Aorta (tissue), 5 donors: ENCODE measurements at places on chromosomes 2 and 18.

DNA sequence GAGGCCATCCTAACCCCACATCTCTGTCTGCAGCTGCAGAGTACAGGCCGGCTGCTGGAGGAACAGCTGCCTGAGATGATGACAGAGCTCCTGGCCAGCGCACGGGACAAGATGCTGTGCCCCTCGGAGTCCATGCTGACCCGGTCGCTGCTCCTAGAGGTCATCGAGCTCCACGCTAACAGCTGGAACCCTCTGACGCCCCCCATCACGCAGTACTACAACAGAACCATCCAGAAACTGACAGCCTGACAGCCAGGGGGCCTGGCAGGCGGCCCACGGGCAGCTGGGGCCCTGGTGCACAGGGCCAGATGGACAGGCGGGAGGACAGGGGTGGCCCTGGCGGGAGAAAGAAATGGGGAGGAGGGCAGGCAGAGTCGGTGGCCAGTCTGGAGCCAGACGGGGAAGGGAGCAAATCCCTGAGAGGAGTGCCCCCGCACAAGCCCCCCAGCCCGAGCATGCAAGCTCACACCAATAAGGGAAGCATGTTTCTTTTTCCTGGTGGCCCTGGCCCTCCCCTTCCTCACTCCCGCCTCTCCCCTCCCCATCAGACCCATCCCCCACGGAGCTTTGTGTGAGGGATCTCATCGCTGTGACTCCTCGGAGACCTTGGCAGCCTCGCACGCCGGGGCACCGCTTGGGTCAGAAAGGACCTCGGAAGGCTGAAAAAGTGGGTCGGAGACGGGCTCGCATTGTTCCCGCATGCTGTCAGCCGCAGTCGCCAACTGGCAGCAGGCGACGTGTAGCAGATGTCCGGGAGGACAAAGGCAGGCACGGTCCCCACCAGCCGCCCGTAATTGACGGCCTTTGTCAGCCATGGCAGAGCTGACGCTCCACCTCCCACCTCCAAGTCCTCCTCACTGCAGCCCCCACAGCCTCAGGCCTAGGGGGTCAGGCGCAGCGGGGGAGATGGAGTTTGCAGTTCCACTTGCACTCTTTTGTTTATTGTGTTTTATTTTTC, 91.2 kb downstream of the SMAD7 start:
- no peak for DNase-seq

DNA sequence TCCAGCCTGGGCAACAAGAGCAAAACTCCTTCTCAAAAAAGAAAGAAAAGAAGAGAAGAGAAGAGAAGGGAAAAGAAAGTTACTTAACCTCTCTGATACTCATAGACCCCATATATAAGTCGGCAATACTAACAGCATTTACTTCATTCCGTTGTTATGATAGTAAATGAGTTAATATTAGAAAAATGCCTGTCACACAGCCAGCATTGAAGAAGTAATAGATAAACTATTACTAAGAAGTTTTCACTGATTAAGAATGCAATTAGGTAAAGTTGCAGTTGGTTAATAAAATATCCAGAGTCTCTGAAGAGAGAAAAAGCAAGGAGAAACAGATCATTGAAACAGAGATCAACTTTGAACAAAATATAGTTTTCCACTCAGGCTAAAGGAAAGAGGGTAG, 161.3 kb upstream of the UBE2E3 start:
- DNase-seq: no peak

GRCh38 chr2:191910518-191910917, 63.6 kb upstream of the CAVIN2 start:
- no peak for DNase-seq

GRCh38 chr18:40440088-40440487, 1514.9 kb upstream of the PIK3C3 start:
- DNase-seq: no peak

DNA sequence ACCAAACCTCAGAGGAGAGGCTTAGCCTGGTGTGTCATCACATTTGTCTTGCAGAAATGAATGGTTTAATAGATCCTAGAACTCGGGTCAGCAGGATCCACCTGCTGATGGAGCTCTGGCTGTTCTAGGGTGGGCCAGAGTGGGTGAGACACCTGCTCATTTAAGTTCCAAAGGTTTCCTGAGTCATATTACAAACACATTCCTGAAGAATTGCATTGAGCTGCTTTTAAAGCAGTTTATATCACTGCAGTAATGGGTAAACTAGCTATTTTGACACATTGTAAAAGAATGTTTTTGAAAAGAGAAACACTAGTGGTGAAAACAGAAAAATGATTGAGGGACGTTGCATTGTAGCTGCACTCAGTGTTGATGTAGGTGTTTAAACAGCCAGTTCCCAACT, 175.3 kb upstream of the TCF4 start:
- DNase-seq: no peak

DNA sequence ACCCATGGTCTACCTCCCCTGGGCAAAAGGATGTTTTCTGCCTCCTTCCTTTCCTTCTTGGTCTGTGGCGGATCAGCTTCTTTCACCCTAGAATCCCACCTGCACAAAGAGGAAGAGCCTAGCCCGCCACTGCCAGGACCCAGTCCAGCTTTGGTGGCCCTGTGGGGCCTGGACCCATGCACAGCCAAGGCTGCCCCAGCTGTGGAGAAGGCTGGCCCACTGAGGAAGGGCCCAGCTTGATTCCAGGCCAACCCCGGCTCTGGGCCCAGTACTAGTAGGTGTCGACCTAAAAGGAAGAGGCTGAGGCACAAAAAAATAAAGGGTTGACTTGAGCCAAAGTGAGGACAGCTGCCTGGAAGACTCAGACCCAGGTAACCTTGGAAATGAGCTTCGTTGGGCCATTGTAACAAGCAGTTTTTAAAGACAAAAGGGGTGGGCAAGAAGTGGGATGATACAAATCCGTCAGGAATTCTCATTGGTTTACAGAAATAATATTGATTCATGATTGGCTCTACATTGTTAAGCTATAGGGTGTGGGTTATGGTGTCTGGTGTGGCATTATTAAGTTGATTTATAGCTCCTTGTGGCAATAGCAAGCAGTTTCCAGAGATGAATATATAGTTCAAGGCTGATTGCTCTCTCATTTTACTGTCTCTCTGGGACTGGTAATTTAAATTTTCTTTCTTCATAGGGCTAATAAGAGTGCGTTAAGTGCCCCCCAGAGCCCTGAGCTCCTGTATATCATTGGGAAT, 29.8 kb upstream of the MAL start:
- DNase-seq: no peak

DNA sequence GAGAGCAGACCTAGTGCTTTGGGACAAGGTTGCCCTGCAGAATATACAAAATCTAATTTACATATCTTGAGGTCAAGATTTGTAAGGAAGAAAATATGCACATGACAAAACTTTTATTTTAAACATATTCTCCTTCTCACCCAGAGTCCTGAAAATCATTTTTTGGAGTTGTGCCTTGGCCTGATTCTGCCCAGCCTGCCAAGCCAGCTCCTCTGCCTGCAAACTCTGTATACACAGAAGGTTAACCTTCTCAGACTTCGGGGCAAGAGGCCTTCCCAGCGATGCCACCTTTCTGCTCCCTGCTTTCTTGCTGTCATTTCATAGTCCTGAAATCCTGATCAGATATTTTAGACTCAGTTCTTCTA, 95.8 kb upstream of the CAVIN2 start:
- DNase-seq: no peak

- DNase-seq: no peak
These were observed 9.9 kb downstream of the TOGARAM2 start for GRCh38 chr2:28991021-28991420.

DNA sequence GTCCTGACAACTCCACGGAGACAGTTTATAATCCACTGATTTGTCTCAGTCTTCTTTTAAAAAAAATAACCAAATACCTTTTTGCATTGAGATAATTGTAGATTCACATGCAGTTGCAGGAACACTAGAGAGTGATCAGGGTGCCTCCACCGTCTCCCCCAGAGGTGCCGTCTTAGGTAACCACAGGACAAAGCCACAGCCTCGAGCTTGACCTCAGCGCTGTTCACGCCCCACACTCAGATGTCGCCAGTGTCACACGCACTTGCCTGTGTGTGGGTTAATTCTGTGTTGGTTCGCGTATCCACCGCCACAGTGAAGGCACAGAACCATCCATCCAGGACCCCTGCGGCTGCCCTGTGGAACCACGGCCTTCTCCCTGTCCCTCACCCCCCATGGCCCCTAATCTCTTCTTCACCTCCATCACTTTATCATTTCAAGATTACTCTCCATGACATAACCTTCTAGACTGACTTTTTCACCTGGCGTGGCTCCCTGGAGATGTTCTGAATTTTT, 295.0 kb upstream of the HDAC4 start:
- DNase-seq: no peak

DNA sequence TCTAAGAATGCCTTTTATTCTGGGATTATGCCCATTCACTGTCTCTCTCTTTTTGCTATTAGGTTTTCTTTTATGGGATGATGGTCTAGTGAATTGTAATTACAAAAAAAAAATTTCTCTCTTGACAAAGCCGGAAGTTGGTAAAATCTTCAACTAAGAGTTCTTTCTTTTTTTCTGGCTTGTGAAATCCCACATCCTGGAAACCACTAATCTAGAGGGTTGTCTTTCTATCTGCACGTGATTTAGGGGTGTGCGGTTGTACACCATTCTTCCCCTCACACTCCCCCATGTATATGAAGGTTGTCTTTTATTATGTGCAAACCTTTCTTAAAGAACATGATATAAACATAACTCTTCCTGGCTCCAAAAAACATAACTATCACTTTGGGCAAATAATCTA, 52.0 kb downstream of the GATA6 start:
- no peak for DNase-seq

GRCh38 chr2:71811726-71812125, 335.9 kb downstream of the CYP26B1 start:
- no peak for DNase-seq

DNA sequence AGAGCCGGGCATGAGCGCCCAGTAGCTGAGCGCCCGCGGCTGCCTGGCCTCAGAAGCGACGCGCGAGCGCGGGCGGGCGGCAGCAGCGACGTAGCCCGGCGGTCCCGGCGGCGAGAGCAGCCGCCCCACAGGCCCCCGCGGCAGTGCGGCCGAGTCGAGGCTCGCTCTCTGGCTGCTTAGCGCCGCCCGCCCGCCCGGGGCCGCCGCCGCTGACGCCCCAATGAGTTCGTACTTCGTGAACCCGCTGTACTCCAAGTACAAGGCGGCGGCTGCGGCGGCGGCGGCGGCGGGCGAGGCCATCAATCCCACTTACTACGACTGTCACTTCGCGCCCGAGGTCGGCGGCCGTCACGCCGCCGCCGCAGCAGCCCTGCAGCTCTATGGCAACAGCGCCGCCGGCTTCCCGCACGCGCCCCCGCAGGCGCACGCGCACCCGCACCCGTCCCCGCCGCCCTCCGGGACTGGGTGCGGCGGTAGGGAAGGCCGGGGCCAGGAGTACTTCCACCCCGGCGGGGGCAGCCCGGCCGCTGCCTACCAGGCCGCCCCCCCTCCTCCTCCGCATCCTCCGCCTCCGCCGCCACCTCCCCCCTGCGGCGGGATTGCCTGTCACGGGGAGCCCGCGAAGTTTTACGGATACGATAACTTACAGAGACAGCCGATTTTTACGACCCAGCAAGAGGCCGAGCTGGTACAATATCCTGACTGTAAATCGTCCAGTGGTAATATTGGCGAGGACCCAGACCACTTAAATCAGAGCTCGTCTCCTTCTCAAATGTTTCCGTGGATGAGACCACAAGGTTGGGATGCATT, 847 bp downstream of the HOXD8 start:
- no peak for DNase-seq

DNA sequence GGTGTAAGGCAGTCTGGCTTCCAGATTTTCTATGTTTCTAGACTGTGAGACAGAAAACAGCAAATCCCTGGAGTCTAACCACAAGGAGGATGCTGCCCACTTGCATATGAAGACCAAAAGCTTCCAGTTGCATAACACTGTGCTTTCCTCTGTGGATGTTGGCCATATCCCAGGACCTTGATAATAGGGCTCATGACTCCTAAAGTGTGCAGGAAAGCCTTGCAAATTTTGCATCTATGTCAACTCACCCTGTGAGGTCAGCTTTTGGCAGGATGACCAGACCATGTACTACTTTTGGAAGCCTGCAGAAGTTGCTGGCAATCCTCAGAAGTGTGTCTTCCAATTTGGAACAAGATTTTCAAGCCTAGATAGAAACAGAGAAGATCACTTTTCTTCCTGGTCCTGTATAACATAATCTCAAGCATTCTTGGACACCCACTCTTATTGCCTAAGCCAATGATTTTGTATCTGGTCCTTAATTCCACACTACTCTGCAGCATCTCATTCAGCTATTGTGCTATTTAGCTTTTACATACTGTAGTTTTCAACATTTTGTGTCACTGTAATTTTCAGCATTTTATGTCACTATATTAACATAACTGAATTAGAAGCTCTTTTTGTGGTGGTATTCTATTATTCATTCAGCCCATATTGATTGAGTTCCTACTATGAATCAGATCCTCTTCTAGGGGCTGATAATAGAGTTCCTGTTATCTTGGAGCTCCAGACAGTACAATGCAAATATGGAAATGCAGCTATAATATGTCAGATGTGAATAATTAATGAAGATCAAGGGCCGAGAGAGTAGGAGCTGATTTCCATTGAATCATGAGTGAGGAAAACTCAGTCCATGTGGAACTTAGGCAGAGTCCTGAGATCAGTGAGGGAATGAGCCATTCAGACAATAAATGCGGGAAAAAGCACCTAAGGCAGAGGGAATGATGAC, 85.3 kb upstream of the RAB27B start:
- DNase-seq: peak; percentile 73

- DNase-seq: peak; percentile 85
These were observed 12.3 kb upstream of the TEX51 start for GRCh38 chr2:126886211-126886915.

- no peak for DNase-seq
These were observed 25.7 kb downstream of the MGAT4A start for GRCh38 chr2:98705333-98705617.

DNA sequence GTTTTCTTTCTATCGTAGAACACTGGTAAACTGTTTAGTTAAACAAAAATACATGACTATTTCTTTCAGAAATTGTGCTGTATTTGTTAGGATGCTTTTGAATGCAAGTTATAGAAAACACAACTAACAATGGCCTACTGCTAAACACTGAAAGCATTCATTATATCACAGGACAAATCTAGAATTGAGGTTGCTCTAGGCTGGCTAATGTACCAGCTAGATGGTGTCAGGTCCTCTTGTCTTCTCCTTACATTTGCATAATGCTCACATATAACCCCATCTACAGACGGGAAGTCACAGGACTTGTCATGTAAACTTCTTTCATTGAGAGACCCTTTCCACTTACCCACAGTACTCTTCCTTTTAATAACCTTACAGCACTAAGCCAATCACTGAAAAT, 586.8 kb downstream of the DSC3 start:
- no peak for DNase-seq

DNA sequence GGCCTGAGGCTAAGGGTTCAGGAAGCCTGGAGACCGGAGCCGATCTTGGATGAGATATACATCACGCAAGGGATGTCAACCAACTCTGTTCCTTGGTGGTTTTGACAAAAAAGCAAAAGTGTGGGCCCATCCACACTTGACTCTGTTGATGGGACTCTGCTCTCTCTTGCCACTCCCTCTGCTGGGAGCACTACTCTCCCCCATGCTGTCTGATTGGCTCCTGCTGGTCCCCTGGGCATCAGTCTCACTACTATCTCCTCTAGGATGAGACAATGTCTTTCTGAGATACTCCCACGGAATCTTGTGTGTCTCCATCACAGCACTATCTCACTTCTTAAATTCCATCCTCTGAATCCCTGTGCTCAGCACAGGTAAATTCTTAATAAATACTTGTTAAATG, 56.8 kb upstream of the DNMT3A start:
- no peak for DNase-seq

- no peak for DNase-seq
These were observed 94.0 kb upstream of the HNRNPA3 start for GRCh38 chr2:177118636-177119035.
